ENCODE measurements at places on chromosomes 3 and 15.

DNA sequence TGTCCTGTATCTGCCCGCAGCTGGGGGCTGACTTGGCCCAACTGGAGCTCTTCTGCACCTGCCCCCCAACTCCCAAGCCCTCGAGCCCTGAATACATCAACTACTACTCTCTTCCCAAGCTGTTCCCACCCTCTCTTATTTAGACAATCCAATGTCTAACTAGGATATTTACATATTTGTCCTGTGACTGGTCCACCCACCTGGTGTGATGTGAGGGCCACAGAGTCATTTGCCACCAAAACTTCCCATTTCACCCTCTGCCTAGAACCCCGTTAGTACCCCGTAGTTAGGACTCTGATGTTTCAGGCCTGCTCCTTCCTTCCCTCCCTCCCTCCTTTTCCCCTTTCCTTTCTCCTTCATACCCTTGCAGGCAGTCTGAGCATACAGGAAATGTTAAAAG is 6.4 kb downstream of the CPLX3 start:
- DNase-seq: no peak

- no peak for DNase-seq
These were observed 304.5 kb downstream of the OTOL1 start for GRCh38 chr3:161800985-161801559.

DNA sequence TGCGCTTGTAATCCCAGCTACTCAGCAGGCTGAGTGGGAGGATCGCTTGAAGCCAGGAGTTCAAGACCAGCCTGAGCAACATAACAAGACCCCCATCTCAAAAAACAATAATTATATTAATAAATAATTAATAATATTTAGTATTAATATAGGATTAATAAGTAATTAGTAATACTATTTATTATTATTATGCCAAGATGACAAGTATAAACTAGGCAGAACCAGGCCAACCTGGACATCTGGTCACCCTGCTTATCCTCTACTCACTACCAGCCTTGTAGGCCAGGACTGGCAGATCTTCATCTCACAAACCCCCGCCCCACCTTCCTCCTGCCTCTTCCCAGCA is 429 bp downstream of the CPN2 start:
- DNase-seq: no peak

- no peak for DNase-seq
These were observed 223.4 kb downstream of the SNRPN start for GRCh38 chr15:25177955-25178801.

DNA sequence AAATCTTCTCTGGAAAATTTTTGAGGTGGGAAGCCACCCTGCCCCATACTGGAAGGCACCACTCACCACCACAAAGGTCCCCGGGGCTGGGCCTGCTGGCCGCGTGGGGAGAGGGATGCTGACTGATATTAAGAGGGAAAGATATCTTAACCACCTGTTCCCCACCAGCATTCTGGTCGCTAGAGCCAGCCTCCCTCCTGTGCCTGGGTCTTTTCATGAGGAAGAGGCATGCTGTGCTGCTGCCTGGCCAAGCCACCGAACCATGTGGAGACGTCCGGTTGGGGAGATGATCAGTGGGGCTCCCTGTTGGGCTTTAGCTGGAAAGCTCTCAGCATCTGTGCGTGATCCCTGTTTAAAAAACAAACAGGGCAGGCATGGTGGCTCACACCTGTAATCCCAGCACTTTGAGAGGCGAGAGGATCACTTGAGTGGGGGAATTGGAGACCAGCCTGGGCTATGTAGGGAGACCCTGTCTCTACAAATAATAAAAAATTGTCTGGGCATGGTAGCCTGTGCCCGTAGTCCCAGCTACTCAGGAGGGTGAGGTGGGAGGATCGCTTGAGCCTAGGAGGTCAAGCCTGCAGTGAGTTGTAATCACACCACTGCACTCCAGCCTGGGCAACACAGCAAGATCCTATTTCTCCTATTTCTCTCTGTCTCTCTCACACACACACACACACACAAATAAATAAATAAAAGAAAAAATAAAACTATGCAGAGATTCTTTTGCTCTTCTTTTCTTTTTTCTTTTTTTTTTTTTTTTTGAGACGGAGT is 1.0 kb downstream of the KLHL18 start:
- peak; percentile 49 for DNase-seq

GRCh38 chr15:51366920-51367319 is 25.5 kb downstream of the GLDN start:
- no peak for DNase-seq

GRCh38 chr3:26091626-26092025 is 301.7 kb downstream of the OXSM start:
- no peak for DNase-seq

- DNase-seq: no peak
These were observed 128.9 kb upstream of the VEPH1 start for GRCh38 chr3:157632075-157632474.

- DNase-seq: no peak
These were observed 14.6 kb upstream of the SNRPN start for GRCh38 chr15:24940236-24940635.

DNA sequence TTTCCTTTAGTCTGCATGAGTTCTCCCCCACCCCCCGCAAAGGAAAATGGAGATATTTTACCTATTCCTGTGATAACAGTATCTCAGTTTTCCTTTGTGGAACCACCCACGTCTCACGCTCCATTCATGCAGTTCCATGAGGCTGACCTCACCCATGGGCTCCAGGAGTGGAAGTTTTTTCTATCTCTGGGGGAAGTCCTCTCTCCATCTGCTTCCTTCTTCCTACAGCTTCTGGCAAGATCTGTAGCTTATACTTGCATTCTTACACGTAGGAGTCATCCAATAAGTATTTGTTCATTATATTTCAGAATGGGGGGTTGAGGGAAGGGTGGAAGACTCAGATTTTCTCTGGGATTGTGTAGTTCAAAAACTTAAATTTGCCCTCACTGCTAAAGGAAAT is 5.8 kb upstream of the GLCE start:
- no peak for DNase-seq

DNA sequence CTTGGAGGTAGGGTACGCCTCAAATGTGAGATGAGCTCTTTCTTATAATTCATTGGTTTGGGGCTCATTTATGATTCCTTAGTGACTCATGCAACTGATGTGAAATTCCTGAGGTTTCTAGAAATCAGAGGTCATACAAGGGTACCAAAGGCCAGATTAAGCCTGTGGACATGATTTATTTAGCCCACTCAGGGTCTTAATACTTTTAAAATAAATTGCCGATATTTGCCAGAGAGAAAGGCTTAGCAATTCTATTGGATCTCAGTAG is 289.0 kb downstream of the NEK10 start:
- no peak for DNase-seq

GRCh38 chr3:9944271-9944670 is 7.9 kb downstream of the PRRT3 start:
- no peak for DNase-seq

DNA sequence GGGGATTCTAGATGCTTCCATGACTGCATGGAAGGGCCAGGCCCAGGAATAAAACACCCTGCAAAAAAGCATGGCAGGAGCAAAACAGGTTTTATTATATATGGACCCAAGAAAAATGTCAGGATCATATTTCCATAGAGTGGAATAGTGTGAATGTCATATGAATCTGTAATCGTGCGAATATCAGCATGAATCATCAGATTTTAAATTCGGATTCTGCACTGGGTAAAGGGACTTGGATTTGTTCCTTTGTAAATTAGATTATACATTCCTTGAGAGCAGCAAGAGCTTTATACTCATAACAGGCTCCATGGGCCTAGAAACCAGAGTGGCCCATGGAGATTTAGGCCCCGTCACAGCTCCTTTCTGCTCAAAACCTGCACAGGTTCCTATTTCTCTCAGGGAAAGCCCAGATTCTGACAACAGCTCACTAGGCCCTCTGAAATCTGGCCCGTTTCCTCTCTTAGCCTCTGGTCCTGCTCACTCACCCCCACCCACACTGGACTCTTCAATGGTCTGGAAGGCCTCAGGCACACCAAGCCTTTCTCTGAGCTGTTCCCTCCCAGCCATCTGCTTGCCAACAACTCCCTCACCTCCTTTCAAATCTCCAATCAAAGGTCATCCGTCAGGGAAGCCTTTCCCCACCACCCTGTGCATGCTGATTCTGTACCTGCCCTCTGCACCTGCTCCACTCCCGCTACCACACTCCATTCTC is 76.0 kb downstream of the FEM1B start:
- DNase-seq: no peak

- no peak for DNase-seq
These were observed 4.6 kb upstream of the PRICKLE2 start for GRCh38 chr3:64229903-64230302.

- DNase-seq: no peak
These were observed 32.5 kb downstream of the MRPS25 start for GRCh38 chr3:15032650-15033049.

GRCh38 chr15:93705753-93706455 is 525.5 kb upstream of the MCTP2 start:
- no peak for DNase-seq

DNA sequence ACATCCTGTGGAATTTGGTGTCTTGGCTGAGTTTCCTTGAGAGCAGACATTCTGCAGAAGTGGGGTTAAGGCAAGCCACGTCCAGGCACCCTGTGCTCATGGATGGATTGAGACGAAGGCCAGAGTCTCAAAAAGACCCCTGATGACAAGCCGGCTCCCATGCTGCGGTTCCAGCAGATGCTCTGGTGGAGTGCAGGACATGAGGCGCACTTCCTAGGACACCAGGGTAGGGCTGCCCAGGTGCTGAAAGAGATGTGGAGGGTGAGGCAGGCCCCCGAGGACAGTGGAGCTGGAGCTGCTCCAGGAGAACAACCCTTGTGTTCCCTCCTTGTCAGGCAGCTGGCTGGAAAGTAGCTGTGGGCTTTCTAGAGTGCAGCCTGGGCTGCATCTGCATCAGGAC is 81.0 kb downstream of the ASB7 start:
- no peak for DNase-seq

DNA sequence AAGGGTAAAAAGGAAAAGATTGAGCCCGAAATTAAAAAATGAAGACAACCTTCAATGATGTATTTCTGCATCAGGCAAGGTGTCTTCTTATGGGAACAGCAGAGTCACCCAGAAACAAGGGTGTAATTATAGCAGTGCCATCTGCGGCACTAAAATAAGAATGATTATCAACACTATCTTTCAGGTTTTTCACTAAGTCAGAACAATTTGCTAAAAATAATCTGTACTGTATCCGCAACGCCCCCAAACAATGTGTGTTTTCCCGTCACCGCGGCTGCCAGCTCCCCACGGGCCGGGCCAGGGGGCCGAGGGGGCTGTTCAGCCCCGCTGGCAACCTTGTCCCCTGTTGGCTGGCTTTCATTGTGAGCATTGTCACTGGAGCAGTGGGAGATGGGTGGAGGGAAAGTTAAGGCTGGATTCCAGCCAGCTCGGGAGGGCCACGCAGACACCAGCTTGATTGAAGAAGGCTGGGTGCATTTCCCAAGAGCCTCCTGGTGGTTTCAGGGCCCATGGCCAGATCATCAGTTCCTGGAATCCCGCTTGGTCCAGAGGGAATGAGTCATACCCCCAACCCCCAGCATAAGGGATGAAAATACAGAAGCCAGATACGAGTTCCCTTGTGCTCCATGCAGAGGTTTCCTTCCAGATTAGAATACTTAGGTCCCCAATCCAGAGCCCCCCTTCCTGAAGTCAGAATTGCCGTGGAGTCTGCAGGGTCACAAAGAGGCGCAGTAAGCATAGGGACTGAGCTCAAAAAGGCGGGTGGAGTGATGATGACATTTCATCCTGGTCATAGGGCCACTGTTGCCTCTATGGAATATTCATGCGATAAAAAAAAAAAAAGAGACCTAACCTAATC is 90.2 kb upstream of the KLF13 start:
- no peak for DNase-seq

DNA sequence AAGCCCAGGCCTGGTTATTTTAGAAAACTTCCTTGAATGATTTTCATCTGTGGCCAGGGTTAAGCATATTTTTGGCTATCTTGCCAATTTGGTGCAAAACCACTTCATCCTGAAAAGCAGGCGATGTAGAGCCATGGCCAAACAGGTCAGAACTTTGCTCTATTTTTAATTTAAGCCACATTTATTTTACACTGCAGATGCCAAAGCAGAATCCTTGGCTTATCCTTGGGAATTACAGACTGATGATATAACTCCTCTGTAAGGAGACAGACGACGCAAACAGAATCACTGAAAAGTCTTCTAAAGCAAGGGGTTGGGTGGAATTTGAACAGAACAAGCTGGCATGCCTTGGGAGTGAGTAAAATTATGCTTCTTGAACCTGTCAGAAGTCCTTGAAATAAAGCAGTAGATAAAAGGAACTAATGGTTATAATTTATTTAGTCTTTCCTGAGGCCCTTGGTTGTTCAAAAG is 121.9 kb downstream of the CHST2 start:
- DNase-seq: no peak

DNA sequence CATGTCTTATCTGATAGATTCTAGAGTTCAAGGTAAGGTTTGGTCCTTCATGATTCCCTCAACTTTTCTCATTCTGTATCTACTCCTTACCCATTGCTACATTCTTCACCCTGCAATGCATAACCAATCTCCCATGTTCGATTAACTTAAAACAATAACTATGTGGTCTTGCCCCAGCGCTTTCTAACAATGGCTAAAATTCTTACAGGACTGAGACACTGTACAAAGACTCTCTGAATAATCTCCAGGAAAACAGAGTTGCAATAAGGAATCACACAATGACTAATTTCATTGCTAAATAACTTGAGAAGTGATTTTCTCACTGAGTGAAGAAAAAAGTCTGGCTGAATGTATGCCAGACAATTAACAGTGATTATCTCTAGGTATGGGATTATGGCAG is 69.6 kb upstream of the FAM174B start:
- no peak for DNase-seq

DNA sequence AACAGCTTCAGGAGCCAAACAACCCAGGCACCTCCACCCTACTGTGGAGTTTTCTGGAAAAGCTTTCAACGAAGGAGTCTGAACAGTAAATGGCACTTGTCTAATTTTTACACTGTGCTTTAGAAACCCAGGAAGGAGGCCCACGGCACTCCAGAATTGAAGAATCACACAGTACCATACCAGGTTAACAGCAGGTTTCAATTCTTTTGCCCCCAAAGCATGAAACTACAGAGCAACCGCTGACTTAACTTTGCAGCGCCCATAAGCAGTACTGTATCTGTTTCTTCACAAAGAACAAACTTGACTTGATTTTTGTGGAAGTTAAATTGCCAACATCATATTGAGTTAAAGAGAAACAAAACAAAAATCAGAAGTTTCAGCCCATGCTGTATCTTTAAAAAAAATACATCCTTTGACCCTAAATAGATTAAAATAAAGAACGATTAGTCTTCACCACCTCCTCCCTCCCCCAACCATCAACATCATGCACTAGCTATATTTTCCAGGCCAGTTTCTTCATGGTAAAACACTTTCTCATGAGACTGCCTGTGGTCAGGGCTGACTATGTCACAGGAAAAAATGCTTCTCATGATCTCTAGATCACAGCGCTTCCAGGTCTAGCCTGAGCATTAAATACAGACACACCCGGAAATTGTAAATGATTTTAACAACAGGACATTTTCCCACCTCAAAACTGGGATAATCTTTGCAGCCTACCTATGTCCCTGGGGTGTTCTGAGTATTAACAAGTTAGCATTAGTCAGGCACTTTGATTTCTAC is 456.3 kb downstream of the FOXP1 start:
- peak; percentile 57 for DNase-seq

GRCh38 chr3:8854656-8855055 is 85.2 kb upstream of the OXTR start:
- no peak for DNase-seq

Data from activated naive CD4-positive, alpha-beta T cell treated with anti-CD3 and anti-CD28 coated beads for 36 hours (primary cell).